ENCODE measurements at places on chromosomes 7 and 10. TPM values are rescaled to one million over a fixed set of nuclear protein-coding genes. Genes with fewer than 3 reads are reported as not detected.

DNA sequence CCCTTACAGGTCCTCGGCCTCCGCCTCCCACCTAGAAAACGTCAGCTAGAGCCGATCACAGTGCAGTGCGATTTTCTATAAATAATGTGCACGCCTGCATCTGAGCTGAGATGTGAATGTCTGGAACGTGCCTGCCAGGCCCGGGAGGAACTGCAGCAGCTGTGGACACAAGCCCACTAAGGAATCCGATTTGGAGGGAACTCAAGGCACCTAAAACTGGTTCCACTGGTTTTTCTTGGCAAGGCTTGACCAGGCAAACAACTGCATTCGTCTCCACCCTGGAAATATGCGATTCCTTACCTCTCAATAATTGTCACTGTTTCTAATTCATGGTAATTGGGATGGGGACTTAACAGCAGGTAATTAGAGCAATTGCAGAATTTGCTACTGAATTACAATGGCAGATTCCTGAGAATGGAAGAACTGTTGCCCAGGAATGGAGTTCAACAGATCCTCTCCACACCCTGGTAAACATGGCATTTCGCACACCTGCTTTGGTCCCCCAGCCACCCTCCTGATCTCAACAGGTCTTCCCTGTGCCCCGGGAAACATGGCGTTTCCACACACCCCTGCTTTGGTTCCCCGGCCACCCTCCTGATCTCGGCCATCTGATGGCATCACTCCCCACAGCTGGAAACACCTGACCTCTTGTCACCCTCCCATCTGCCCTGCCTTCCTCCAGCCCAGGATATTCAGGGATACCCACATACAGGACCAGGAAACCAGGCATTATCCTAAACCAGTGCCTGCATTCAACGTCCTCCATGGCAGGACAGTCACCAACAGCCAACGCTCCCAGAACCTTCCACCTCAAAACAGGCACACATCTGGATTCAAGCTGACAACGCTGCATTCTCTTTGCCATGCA, 76.0 kb downstream of the DIP2C start:
- no peak for DNase-seq

The DGKB gene
- total RNA-seq: 6.6 TPM

DNA sequence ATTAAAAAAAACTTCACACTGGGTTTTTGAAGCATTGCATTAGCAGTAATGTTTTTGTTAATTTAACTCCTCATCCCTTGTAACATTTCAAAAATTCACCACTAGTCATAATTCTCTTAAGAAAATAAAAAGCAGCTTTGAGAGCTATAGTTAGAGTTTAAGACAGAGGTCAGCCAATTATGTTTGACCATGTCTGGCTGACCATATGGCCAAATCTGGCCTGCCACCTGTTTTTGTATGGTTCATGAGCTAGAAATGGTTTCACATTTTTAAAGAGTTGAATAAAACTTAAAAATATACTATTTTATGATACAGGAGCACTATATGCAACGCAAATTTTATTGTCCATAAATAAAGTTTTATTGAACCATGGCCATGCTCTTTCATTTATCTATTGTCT, 73.0 kb upstream of the LRRTM3 start:
- no peak for DNase-seq

DNA sequence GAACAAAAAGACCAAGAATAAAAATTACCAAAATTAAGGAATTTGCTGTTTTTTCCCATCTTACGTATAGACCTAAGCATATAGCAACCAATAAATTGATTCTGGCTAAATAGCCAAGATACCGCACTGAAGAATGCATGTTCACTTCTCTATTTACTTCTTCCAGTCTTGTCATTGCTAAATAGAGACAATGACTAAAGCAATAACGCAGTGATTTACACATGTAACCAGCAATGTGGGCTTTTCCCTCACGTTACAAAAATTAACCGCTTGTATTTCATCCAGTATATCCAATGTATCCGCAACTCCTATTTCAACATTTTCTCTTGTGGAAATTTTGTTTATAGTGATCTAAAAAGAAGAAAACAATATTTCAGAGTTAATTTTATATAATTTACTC, 5.6 kb downstream of the TMEM168 start:
- DNase-seq: no peak

The FAM170B gene
- not detected for total RNA-seq

GRCh38 chr7:31192986-31193385, 140.9 kb downstream of the ADCYAP1R1 start:
- peak; percentile 60 for DNase-seq

GRCh38 chr10:124917428-124918190, 24.3 kb upstream of the ZRANB1 start:
- peak; percentile 13 for DNase-seq

DNA sequence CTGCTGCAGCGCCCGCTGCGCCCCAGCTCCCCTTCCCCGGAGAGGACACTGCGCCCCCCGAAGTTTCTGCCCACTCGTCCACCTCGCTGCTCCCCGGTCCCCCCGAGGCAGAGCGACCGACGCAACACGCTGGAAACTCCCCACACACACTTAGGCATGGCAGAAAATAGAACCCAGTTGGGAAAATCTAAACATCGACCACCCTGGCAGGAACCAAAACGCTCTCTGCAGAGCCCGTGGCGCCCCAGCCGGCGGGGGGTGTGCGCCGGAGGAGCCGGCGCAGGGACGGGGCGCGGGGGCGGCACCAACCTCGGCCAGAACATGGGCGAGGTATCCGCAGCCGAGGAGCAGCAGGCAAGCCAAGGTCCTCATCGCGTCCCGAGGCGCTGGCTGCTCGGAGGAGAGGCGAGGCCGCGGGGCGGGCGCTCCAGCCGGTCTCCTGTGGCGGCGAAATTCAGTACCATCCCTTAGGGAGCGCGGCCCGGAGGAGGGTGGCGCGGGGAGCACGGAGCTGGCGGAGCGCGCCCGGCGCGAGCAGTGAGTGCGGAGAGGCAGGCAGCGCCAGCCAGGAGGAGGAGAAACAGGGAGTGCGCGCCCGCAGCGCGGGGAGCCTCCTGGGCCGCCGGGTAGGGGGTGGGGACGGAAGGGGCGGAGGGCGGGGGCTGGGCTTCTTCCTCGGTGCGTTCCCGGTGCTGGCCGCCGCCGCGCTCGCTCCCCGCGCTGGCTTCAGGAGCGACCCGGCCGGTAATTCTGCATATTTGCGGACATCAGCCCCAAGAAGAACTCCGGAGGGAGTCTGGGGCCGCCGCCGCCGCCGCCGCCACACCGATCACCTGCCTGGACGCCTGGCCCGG, 789 bp downstream of the PDGFA start:
- DNase-seq: peak; percentile 85

DNA sequence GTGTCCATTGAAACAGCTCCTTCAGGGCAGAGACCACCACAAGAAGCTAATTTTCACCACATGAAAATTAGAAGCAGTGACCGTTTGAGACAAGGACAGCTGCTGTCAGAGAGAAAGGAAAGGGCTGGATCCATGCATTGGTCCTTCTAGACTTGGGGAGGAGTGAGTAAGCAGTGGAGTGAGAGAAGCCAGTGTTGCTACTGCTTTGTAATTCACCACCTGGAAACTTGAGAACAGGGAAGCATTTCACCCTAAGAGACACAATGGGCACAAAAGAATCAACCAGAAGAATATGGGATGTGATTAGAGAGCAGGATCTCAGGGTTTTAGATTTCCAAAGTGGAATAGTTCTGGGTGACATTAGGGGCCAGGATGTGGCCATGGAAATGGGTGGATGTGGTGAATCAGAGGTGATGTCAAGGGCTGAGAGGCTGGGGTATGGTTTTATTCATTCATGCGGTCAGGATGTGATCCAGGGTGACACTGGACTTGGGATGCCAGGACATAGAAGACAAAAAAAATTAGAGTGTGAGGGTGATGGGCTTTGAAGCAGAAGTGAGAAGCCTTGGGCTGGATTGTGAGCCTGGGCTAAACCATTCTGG, 61.6 kb downstream of the DENND11 start:
- DNase-seq: no peak

- no peak for DNase-seq
Measured at GRCh38 chr10:74936577-74937265, 110.3 kb downstream of the KAT6B start.

- DNase-seq: no peak
Measured at GRCh38 chr10:22702348-22702747, 12.0 kb downstream of the PIP4K2A start.

The PPP1R3A gene
- not detected for total RNA-seq

GRCh38 chr7:102412548-102412947, 16.4 kb downstream of the PRKRIP1 start:
- peak; percentile 35 for DNase-seq

DNA sequence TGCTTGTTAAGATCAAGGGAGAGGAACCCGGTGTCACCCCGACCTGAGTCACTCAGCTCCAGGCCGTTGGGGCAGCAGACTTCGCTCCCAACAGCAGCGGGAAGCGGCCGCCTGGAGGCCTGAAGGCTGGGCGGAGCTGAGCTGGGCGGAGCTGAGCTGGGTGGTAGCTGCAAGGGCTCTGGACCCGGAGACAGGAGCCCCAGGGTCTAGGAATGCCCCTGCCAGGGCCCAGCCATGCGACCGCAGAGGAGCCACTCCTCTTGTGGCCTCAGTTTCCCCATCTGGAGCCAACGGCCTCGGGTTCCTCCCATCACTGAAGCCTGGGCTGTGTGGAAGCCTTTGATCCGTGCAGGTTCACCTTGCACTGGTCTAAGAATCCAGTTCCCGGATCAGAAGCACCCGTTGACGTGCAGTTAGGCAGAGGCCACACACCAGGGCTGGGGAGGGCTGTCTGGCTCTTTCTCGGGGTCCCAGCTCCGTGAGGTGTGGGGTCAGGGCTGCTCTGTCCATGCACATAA, 21.9 kb upstream of the DPYSL4 start:
- no peak for DNase-seq

DNA sequence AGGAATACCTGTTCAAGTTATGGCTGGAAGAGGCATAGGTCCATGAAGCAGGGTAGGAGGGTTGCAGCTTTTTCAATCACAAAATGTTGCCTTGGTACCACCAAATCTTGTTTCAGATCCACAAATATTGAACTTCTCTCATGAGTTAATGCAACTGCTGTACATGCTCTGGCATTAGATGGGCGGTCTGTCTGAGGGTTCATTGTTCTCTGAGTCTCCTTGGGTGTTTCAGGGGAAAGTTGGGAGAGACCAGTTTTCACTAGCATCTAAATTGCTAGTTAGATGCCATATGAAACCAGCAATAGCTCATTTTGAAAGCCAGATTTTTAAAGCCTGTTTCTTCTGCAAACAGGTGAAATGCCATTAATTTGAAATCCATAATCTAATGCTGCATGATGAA, 27.8 kb upstream of the ELMO1 start:
- no peak for DNase-seq

The PLXDC2 gene
- total RNA-seq: 12.5 TPM

- no peak for DNase-seq
Measured at GRCh38 chr7:42143711-42144600, 93.1 kb downstream of the GLI3 start.

DNA sequence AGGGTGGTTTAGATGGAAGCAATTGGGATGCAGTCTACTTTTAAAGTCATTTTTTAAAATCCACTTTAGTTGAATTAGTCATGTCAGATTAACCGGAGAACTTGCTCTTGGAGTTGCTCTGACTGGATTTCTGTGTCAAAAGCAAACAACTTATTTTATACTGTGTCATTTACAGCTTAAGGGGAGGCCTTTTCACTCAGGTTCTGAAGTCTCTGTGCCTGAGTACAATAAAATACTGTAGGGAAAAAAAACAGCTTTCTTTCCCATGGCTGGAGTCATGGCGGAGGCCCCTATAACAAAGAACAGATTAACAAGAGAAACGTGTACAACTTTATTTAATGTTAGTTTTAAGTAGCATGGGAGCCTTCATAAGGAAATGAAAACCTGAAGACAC, 39.2 kb upstream of the MSRB2 start:
- no peak for DNase-seq

DNA sequence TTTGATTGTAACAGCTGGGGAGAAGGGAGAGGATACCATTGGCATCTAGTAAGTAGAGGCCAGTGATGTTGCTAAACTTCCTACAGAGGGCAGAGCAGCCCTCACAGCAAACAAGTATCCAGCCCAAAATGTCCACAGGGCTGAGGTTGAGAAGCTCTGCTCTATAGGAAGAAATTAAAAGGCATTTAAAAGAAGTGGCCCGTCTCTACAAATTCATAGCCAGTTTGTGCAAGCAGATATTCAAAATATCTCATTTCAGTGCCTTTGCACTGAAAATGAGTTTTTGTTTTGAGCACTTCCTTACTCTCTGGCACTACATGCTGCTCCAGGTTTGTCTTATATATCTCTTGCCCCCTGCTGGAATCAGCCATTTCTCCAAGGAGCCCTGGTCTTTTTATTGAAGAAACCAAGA, 330.0 kb downstream of the BBS9 start:
- no peak for DNase-seq

The DCLRE1A gene
- 18.2 TPM for total RNA-seq

GRCh38 chr10:47247148-47248059, 52.6 kb upstream of the GDF10 start:
- no peak for DNase-seq

The HOXA2 gene
- not detected for total RNA-seq

- DNase-seq: no peak
Measured at GRCh38 chr10:79422178-79422892, 23.1 kb downstream of the ZCCHC24 start.

- DNase-seq: no peak
Measured at GRCh38 chr7:18895456-18895855, 222.0 kb downstream of the TWIST1 start.

DNA sequence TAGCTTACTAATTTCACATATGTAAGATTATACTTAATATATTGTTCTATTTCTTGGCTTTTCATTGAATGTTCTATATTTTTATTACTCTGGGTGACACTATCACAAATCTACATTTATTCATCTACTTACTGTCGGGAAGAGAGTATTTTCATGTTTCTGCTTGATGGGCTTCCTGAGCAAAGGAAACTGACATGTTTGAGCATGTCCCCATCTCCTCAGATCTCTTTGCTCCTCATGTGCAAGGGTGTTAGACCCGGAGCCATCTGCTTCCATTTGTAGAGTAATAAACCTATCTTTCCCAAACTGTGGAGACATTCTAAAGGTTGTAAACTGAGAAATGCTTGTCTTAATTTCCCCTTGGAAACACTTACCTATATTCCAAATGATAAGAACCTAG, 103.5 kb downstream of the LSMEM1 start:
- DNase-seq: no peak

The IFIT1B gene
- total RNA-seq: 2.0 TPM

The TMEM273 gene
- 1.7 TPM for total RNA-seq

DNA sequence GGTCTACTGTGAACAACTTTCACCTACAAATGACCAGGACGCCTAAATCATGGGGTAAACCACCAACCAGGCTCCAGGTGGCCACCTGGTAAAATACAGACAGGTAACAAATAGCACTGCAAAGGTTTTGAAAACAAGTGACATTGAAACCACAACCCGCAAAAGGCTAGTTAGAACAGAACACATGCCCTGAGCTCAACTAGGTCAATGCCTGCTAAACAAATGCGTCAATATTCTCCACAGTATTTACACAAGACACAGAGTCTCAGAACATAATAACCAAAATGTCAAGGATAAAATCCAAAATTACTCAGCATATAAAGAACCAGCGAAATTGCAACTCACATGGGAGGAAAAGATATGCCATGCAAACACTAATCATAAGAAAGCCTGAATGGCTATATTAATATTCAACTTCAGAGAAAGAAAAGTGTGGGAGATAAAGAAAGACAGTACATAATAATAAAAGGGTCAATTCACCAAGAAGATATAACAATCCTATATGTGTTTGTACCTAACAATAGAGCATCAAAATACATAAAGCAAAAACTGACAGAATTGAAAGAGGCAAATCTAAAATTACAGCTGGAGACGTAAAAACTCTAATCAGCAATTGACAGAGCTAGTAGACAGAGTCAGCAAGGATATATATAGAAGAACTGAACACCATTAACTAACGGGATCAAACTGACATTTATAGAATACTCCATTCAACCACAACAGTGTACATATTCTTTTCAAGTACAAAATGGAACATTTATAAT, 47.6 kb downstream of the SMURF1 start:
- no peak for DNase-seq

- DNase-seq: no peak
Measured at GRCh38 chr10:115566867-115567266, 473.7 kb downstream of the ATRNL1 start.
